Smooth muscle cell of bladder (primary cell): ENCODE measurements at places on chromosomes 1 and 21. TPM values are rescaled to one million over a fixed set of nuclear protein-coding genes. Genes with fewer than 3 reads are reported as not detected.

A3GALT2 gene
- not detected in 2 replicates for total RNA-seq

AADACL3 gene
- total RNA-seq: not detected in 2 replicates

SPSB1 gene
- total RNA-seq: 16.6 and 33.7 TPM in 2 replicates

OR2T29 gene
- not detected in 2 replicates for total RNA-seq

MANEAL gene
- total RNA-seq: 0.28 and 0.46 TPM in 2 replicates

PGLYRP3 gene
- total RNA-seq: not detected in 2 replicates

PTPRU gene
- 18.8 and 37.9 TPM in 2 replicates for total RNA-seq

CHODL gene
- not detected in 2 replicates for total RNA-seq

SLC6A17 gene
- under 0.01 and 0.09 TPM in 2 replicates for total RNA-seq

FCRL3 gene
- total RNA-seq: not detected in 2 replicates

SERPINC1 gene
- not detected in 2 replicates for total RNA-seq

TMPRSS15 gene
- total RNA-seq: not detected in 2 replicates

OR2L3 gene
- total RNA-seq: not detected in 2 replicates

HSD3B2 gene
- not detected in 2 replicates for total RNA-seq

SEMA4A gene
- 0.57 and 0.83 TPM in 2 replicates for total RNA-seq

LEFTY2 gene
- not detected in 2 replicates for total RNA-seq

SPRR2F gene
- not detected in 2 replicates for total RNA-seq

AIM2 gene
- total RNA-seq: not detected in 2 replicates

GNAT2 gene
- total RNA-seq: 0.28 and 0.37 TPM in 2 replicates

CFAP410 gene
- 9.2 and 11.7 TPM in 2 replicates for total RNA-seq

NEGR1 gene
- 14.2 and 22.2 TPM in 2 replicates for total RNA-seq

AUNIP gene
- 0.28 TPM in 2 replicates for total RNA-seq

SLAMF1 gene
- not detected in 2 replicates for total RNA-seq

GPA33 gene
- total RNA-seq: not detected in 2 replicates

KCND3 gene
- 0.57 and 0.92 TPM in 2 replicates for total RNA-seq

JAM2 gene
- 2.6 and 6.9 TPM in 2 replicates for total RNA-seq

PTPN22 gene
- 0.28 and 0.55 TPM in 2 replicates for total RNA-seq

RBP7 gene
- total RNA-seq: not detected in 2 replicates

SPRR2A gene
- not detected in 2 replicates for total RNA-seq

ATP1A4 gene
- total RNA-seq: not detected in 2 replicates

EGLN1 gene
- 45.2 and 89.3 TPM in 2 replicates for total RNA-seq

RNPC3 gene
- 3.1 and 3.2 TPM in 2 replicates for total RNA-seq

TRIM63 gene
- total RNA-seq: 0.74 TPM in 1 of 2 replicates, not detected in the other

KIRREL1 gene
- total RNA-seq: 95.4 and 131 TPM in 2 replicates

ARHGEF16 gene
- total RNA-seq: under 0.01 and 0.09 TPM in 2 replicates

RNU1-3 gene
- total RNA-seq: 3,030 and 4,050 TPM in 2 replicates

S100A10 gene
- 119 and 133 TPM in 2 replicates for total RNA-seq

DPM3 gene
- total RNA-seq: 45.9 and 52.1 TPM in 2 replicates

FAM167B gene
- 0.28 and 0.83 TPM in 2 replicates for total RNA-seq

PAPPA2 gene
- total RNA-seq: 3.8 and 9.3 TPM in 2 replicates

NCMAP gene
- not detected in 2 replicates for total RNA-seq

S100A7A gene
- total RNA-seq: not detected in 2 replicates

MEX3A gene
- total RNA-seq: 1.3 and 1.6 TPM in 2 replicates

KCNC4 gene
- total RNA-seq: 0.57 and 2.8 TPM in 2 replicates

SLFNL1 gene
- 0.28 and 0.55 TPM in 2 replicates for total RNA-seq

CA6 gene
- not detected in 2 replicates for total RNA-seq
